ENCODE measurements at places on chromosomes 16 and 17.

GRCh38 chr16:73057291-73058210 is 9.6 kb upstream of the ZFHX3 start:
- no peak for DNase-seq

GRCh38 chr16:4172070-4172469 is 55.8 kb upstream of the ADCY9 start:
- peak; percentile 47 for DNase-seq

DNA sequence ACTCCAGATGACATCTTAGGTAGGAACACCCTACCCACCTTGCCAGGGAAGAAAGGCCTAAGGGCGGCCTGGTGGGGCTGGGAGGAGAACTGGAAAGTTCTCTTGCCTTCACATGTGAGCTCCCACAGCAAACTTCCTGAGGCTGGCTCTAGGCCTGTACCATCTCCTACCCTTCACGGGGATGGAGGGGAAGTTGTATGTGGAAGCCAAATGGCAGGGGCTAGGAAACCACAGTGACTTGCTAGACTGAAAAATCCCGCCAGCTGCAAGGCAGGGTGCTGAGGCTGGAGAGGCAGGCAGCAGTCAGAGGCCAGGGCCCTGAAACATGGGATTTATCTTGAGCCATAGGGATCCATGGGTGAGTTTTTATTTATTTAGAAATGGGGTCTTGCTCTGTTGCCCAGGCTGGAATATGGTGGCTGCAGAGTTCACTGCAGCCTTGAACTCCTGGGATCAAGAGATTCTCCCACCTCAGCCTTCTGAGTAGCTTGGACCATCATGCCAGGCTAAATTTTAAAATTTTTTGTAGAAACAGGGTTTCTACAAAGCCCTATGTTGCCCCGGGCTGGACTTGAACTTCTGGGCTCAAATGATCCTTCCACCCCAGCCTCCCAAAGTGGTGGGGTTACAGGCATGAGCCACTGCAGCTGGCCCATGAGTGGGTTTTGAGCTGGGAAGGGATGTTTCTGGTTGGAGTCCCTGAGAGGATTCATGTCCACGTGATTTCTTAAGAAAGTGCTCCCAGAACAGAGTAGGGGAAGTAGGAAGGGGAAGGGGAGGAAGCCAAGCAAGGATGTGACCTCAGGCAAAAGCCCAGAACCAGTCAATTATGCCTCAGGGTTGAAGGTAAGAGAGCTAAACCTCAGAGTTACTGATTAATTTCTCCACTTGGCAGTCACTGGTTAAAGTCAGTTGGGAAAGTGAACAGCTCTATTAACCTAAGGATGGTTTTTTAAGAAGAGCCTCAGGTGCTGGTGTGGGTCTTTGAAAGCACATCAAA is 4.0 kb upstream of the KAT8 start:
- no peak for DNase-seq

DNA sequence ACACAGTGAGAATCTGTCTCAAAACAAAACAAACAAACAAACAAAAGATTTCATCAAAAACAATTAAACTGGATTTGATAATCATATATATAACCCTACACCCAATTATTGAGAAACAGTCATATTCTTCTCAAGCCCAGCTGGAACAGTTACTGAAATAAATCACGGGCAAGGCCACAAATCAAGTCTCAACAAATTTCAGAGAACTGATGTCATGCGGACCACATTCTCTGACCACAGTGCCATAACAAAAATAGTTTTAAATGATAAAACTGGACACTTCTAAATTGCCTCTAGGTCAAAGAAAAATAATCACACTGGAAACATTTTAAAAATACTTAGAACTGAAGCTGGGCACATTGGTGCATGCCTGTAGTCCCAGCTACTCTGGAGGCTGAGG is 15.9 kb upstream of the PIK3R5 start:
- DNase-seq = no peak

DNA sequence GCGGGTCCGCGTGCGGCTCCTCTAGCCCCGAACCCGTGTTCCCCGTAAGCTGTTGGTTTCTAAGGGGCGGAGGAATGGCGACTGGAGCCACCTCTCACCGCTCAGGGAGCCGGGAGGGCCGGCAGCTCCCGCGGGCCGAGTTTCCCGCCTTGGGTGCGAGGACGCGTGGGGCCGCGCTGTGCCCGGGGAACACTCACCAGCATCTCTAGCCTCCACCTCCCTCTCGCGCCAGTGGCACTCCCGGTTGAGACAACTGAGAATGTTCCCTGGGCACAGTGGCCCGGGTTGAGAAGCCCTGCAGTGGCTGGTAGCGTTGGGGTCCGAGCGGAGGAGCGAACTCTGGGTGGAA is 560 bp downstream of the TELO2 start:
- DNase-seq = peak; percentile 37

GRCh38 chr17:9151091-9151490 is 129.8 kb downstream of the NTN1 start:
- no peak for DNase-seq

GRCh38 chr17:10787306-10788045 is 16.4 kb downstream of the TMEM238L start:
- DNase-seq = no peak

- DNase-seq = no peak
Measured at GRCh38 chr17:72113751-72114150, 7.1 kb upstream of the SOX9 start.

DNA sequence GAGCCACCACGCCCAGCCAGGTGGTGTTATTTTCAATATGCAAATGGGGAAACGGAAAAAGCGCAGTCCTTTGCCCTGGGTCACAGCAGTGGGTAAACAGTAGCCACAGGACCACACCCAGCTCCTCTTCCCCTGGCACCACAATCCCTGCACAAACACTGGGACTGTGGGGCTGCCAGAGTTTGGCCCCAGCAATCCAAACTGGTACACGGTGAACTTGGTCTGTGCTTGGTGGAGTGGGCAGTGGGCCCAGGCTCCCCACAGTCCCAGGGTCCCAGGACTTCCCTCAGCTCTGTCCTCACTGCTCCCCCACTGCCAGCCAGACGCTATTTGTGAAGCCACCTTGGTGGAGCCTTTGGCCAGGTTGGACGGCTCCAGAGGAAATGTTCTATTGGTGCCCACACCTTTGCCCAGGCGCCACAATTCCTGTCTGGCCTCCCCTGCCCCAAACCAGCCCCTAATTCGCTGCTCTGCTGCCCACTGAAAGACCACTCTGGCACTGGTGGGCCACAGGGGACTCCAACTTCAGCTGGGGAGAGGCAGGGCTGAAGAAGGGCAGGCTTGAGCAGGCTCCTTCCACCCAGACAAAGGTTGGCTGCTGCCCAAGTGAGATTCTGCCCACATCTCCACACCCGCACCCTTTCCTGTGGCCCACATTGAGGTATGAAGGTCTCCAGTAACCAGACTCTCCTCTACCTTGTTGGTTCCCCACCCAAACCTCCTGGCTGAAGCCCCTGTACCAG is 2.1 kb downstream of the CHAD start:
- DNase-seq = no peak

DNA sequence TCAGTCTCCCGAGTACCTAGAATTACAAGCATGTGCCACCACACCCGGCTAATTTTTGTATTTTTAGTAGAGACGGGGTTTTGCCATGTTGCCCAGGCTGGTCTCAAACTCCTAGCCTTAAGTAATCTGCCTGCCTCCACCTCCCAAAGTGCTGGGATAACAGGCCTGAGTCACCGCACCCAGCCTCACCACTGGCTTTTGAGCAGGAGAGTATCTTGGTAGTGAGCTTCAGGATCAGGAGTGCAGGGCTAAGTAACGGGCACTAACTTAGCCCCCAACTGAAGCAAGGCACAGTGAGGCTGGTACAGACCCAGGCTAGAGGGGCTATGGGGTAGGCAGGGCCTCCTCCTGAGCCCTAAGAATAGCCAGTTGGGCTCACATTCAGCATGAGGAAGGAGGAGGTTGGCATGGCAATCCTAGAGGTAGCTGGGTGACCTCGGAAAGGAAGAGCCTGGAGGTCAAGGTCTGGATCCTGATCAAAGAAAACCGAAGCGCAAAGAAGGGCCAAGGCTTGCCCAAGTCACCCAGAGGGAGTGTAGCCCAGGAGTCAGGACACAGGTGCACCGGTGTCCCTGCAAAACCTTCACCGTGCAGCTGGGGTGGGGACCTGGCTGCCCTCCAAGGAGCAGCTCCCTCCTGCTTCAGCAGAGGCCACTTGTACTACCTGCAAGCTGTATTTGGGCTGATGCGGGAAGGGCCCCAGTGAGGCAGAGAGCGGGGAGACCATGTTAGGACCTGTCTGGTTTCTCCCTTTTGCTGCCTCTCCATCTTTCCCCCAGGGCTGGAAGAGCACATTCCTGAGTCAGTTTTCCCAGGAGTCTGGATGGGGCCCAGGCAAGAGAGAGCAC is 1.3 kb upstream of the ADGRG5 start:
- DNase-seq = no peak

GRCh38 chr16:15960124-15960971 is 10.9 kb downstream of the ABCC1 start:
- peak; percentile 17 for DNase-seq

GRCh38 chr16:71754652-71755051 is 30.2 kb upstream of the PHLPP2 start:
- peak; percentile 17 for DNase-seq

DNA sequence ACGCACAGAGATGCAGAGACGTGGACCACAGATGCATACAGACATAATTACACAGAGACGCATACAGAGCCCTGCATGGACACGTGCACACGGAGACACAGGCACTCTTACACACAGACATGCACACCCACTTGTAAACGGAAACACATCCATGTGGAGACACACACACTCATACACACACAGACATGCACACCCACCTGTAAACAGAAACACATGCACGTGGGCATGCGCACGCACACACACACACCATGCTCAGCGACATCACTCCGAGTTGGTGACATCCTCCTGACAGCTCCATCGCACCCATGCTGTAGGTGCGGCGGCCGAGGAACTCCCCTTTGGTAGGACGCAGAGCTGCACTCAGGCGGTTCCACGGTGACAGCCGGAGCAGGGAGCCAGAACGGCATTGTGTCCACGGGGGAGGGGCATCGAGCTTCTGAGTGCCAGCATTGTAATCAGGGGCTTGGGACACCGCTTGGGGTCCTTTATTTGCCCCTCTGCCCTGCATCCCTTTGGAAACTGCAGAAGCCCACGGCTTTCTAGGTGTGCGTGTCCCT is 233.5 kb downstream of the RBFOX3 start:
- no peak for DNase-seq
